SK-MEL-5 (cell line): ENCODE measurements at places on chromosomes 16 and 17. TPM values are rescaled to one million over a fixed set of nuclear protein-coding genes. Genes with fewer than 3 reads are reported as not detected.

GRCh38 chr16:8722025-8722348 is 47.6 kb downstream of the ABAT start:
- no peak for DNase-seq

GRCh38 chr16:11725457-11725856 is 17.2 kb downstream of the TXNDC11 start:
- no peak for DNase-seq

- DNase-seq = no peak
Measured at GRCh38 chr16:8853150-8853549, 15.7 kb downstream of the CARHSP1 start.

DNA sequence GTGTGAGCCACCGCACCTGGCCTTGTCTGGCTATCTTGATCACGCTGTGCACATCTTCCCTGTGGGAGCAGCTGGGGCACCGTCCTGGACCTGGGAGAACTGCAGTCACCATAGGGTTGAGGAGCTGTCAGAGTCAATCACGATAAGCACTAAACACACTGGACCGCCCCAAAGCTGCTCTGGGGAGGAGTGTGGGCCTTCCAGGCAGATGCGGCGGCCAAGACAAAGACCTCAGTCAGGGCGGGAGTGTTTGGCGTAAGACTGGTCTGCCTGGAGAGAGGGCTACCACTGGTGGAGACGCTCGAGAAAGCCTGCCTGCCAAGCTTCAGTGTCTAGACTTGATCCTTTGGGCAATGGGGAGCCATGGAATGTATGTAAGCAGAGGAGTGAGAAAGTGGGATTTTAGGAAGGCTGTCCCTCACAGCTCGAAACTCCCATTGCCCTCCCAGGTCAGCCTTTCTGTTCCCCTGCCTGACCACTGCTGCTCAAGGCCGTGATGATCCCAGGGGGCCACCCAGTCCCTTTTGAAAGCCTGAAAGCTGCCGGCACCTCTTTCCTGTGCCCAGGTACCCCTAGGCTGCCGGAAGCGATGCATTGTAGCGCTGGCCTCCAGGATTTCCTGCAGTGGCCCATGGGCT is 29.3 kb upstream of the CIBAR2 start:
- DNase-seq = no peak

DNA sequence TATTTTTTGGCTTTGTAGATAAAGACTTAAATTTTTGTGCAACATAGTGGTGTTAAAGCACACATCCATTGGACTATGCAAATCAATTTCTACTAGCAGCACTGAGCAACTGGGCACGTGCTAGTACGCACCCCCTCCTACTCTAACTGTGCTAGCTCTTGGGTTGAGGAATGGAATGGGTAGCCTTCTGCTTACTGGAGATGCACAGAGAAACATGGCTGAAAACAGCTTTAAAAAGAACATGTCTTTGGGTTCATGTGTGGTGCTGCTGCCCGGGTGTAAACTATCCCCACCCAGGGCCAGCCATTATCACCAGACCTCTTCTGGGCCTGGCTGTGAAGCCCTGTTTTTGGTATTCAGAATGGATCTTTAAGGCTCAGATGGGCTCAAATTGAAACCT is 7.3 kb downstream of the ESRP2 start:
- DNase-seq = no peak

GRCh38 chr17:13871261-13871660 is 198.0 kb upstream of the COX10 start:
- DNase-seq = no peak

DNA sequence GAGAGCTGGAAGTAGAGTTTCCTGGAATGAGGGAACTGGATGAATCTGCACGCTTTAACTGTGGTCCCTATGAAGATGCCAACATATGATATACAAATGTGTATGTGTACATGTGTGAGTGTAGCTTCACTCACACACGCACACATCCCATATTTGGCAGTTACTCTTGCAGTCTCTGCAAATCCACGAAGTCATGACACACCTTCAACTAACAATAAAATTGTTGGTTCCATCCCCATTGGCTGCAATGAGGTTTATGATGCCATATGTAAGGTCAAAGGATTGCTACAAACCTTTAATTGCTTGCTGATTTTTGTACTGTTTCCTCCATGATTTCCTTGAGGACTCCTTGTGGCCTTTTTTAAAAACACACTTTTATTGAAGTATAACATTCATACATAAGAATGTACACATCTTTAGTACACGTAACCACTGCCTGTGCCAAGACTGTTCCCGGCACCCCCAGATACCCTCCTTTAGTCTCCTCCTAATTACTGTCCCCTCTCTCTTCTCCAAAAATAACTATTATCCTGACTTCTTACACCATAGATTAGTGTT is 22.0 kb downstream of the MYO1D start:
- DNase-seq = peak; percentile 8

GRCh38 chr17:50420419-50421112 is 5.5 kb upstream of the ACSF2 start:
- peak; percentile 73 for DNase-seq

GRCh38 chr16:73230651-73231050 is 182.7 kb upstream of the ZFHX3 start:
- DNase-seq = no peak

- DNase-seq = no peak
Measured at GRCh38 chr17:28906706-28907438, 4.0 kb upstream of the DHRS13 start.

GRCh38 chr16:56357241-56357764 is 68.0 kb downstream of the AMFR start:
- DNase-seq = no peak

DNA sequence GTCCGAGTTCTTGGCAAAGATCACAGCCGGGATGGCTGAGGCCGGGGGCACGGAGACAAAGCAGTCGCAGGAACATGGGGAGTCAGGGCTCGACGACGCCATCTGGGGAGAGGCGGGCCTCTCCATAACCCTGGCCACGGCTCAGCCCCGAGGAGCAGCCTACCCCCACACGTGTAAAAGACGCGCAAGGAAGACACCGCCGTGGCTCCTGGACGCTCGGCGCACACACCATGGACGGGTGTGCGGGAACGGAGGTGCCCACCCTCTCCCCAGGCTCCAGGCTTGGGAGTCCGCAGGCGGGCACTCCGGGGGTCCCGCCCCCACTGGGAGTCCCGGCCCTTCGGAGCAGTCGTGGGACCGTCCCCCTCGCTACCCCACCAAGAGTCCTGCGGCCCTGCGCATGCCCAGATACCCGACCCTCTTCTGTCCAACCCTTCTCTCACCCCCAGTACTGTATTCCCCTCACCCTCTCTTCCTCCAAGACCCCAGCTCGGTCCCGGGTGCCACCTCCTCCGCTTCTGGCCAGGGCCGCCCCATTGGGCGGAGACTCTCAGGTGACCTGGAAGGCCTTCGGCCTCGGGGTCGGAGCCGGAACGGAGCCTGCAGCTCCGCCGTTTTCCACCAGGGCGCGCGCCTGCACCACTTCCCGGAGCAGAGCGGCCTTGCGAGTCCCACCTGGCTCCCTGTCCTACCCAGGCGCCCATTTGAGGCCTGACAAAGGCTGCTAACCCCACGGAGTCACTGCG is at the start of gene SCRN2:
Gene SCRN2, minus strand, starts transcription at position 532 of the 746 bp plus-strand sequence. Its CDS starts 430 bp downstream, at position 102.
- peak; percentile 88 for DNase-seq

GRCh38 chr16:83609178-83609577 is 198.6 kb upstream of the HSBP1 start:
- no peak for DNase-seq

- no peak for DNase-seq
Measured at GRCh38 chr16:79041206-79041605, 559.3 kb downstream of the MAF start.

GRCh38 chr16:58471209-58471975 is 28.6 kb upstream of the NDRG4 start:
- DNase-seq = no peak

GRCh38 chr16:88023786-88024185 is 72.6 kb downstream of the BANP start:
- DNase-seq = no peak

GRCh38 chr17:49703557-49704277 is 4.0 kb downstream of the SLC35B1 start:
- peak; percentile 80 for DNase-seq

DNA sequence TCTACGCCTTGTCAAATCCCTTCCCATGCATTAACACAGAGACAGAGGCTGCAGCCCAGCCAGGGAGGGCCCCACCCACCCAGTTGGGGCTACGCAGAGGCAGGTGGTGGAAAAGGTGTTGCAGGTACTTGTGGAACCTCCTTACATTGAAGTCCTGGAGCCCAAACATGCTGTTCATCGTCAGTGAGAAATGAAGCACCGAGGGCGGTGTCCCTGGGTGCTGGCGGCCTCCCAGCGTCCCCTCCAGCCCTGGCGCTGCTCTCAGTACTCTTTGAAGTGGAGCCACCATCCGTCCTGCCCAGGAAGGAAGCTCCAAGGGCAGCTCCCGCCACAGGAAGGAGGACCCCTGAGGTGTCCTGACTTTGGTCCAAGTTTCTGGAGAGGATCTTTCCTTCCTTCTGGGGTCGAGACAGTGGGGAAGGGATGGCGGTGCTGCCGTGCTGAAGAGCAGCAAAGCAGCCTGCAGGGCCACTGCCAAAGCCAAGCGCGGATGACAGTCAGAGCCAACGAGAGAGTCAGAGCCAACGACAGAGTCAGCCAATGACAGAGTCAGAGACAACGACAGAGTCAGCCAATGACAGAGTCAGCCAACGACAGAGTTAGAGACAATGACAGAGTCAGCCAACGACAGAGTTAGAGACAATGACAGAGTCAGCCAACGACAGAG is 23.4 kb downstream of the LMF1 start:
- DNase-seq = no peak

DNA sequence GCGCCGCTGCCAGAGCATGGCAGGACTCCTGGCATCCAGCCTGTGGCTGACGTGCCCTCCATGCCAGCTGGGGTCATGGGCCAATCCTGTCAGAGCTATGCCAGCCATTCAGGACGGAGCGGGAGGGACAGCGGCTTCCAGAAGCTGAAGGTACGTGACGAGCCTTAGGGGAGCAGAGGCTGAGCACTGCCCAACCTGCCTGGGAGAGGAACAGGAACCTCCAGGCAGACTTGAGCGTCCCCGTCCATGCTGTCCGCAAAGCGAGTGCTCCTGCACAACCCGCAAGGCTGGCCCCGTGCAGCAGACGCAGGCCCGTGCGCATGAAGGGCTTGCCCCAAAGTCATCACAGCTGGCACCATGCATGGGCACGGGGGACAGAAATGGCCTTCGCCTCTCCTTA is 21.5 kb downstream of the NDUFAF8 start:
- DNase-seq = no peak

GRCh38 chr17:8753976-8754440 is 4.3 kb downstream of the SPDYE4 start:
- peak; percentile 65 for DNase-seq

DNA sequence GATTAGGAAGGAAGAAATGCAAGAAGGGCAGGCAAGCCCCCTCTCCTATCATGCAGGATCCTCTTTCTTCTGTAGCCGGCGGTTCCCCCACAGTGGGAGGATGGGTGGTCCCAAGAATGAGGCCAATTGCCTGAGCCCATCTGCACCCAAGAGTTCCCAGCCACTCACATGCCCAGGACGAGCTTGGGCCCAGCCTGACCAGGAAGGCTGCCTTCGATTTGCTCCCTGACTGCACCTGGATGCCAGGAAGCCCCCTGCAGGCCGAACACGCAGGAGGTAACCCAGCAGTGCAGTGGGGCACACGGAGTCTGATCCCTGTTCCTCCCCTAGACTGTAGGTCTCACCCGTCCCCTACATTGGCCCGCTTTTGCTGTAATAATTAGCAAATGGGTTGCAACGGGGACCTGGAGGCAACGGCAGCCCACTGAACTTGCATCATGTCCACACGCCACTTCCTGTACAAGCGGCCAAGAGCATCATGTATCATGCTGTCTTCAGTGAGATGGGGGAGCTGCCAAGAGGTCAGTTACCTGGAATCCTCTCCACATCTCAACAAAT is 67.5 kb downstream of the AMFR start:
- no peak for DNase-seq

GRCh38 chr17:1090465-1091189 is 89.2 kb downstream of the ABR start:
- no peak for DNase-seq

DNA sequence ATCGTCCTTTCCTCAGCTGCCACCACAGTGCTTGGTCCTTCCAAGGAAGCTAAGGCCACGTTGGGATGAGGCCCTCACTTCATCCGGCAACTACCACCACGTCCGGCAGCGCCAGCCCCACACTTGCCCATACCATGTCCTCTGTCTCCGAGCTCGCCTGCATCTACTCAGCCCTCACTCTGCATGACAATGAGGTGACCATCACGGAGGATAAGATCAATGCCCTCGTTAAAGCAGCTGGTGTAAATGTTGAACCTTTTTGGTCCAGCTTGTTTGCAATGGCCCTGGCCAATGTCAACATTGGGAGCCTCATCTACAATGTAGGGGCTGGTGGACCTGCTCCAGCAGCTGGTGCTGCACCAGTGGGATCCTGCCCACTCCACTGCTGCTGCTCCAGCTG is 44.9 kb downstream of the TTC19 start:
- DNase-seq = no peak

DNA sequence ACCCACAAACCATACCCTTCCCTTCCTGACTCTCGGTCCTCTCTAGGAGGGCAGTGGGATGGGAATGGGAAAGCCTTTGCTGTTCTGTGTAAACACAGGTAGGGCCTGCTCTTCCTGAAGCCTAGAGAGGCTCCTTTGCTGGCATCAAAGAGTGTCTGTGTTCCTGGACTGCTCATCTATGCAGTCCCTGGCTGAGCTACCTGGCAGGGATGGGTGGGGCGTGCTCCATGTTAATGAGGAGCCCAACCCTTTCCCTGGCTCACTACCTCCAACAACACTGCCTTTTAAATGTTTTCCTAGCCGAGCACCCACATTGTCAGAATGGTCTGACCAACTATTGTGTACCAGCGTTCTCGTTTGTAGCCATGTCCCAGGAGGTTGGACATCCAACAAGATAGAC is 26.6 kb upstream of the NAGLU start:
- DNase-seq = no peak

DNA sequence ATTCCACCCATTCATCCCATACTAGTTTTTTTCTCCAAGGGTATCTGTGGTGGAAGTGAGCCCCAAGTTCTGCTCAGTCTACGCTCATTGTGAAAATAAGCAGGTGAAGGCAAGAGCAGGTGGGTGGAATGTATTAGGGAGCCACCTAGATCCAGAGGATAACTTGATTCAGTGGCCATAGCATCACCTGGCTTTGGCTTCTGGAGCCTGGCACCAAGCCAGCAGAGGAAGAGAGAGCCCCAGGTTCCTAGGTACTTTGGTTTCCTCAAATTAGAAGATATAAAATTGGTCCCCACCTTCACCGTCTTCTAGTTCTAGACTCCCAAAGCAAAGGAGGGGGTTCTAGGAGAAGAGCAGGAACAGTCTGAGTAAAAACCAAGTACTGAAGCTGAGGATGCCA is 4.1 kb downstream of the FXR2 start:
- no peak for DNase-seq

The INCA1 gene
- 0.16 and 0.24 TPM in 2 replicates for total RNA-seq

The TSEN54 gene
- total RNA-seq = 25.8 and 26.2 TPM in 2 replicates

The PRDM7 gene
- total RNA-seq = 4.1 and 6.2 TPM in 2 replicates

The SLFN14 gene
- total RNA-seq = not detected in 2 replicates

The SKAP1 gene
- not detected in 2 replicates for total RNA-seq

The TERB1 gene
- total RNA-seq = not detected in 2 replicates

The DNASE1L2 gene
- total RNA-seq = 1.0 and 1.3 TPM in 2 replicates

The CRYBA1 gene
- total RNA-seq = not detected in 2 replicates

The CTRB1 gene
- total RNA-seq = not detected in 2 replicates

The EFCAB13 gene
- total RNA-seq = 1.8 and 2.7 TPM in 2 replicates

The GDPD3 gene
- 0.34 TPM in 1 of 2 replicates, not detected in the other for total RNA-seq

The IL17C gene
- total RNA-seq = not detected in 2 replicates

The NXPH3 gene
- total RNA-seq = 0.26 and 0.35 TPM in 2 replicates
